ENCODE measurements at places on chromosomes 7 and 10.

- no peak for DNase-seq
These were observed 8.4 kb upstream of the CDK14 start for GRCh38 chr7:90587766-90588165.

- DNase-seq, result no peak
These were observed 468.1 kb upstream of the NRP1 start for GRCh38 chr10:33802566-33802965.

DNA sequence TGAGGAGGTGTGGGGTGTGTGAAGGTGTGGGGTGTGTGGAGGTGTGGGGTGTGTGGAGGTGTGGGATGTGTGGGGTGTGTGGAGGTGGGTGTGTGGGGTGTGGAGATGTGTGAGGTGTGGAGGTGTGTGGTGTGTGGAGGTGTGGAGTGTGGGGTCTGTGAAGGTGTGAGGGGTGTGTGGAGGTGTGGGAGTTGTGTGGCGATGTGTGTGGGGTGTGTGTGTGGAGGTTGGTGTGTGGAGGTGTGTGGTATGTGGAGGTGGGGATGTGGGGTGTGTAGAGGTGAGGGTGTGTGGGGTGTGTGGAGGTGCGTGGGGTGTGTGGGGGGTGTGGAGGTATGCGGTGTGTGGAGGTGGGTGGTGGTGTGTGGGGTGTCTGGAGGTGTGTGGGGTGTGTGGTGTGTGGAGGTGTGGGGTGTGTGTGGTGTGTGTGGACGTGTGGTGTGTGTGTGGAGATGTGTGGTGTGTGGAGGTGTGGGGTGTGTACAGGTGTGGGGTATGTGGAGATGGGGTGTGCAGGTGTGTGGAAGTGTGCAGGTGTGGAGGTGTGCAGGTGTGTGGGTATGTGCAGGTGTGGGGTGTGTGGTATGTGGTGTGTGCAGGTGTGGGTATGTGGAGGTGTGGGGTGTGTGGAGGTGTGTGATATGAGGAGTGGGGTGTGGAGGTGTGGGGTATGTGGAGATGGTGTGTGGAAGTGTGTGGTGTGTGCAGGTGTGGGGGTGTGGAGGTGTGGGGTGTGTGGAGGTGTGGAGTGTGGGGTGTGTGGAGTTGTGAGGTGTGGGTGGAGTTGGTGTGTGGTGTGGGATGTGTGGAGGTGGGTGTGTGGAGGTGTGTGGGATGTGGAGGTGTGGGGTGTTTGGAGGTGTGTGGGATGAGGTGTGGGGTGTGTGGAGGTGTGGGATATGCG lies 34.5 kb downstream of the SPDYE17 start:
- no peak for DNase-seq

DNA sequence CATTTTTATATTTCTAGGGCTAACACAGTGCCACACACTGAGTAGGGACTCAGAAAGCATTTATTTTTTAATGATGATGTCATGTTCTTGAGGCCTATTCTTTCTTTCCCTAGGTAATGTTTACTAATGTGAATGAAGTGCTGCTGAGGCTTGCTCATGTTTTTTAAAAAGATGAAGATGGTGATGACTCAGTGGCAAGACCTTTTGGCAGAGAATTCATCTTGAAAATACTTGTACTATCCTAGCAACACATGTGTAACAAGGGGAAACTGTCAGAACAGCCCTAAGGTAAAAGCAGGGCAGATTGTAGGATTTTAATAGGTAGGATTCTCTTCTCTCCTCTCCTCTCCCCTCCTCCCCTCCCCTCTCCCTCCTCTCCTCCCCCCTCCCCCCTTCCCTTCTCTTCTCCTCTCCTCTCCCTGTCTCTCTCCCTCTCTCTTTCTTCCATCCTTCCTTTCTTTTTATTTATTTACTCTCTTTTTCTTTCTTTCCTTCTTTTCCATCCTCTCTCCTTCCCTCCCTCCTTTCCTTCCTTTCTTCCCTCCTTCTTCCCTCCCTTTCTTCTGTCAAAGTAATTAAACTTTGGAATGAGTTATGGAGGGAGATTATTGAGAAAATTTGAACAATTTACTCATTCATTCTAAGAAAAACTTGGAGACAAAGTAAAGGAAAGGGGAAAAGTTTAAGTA lies 75.3 kb downstream of the ZNF92 start:
- DNase-seq, result no peak

DNA sequence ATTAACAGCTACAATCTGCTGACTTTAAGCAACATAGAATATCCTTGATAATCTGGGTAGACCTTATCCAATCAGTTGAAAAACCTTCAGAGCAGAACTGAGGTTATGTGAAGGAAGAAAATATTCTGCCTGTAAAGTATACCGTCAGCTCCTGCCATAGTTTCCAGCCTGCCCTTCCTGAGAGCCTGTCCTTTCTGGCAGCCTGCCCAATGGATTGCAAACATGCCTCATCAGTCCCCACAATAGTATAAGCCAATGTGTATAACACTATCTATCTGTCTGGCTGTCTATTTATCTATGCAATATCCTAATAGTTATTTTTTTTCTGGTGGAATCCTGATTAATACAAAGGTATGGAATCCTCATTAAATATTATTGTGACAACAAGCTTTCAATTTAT lies 489.2 kb upstream of the KCND2 start:
- no peak for DNase-seq

DNA sequence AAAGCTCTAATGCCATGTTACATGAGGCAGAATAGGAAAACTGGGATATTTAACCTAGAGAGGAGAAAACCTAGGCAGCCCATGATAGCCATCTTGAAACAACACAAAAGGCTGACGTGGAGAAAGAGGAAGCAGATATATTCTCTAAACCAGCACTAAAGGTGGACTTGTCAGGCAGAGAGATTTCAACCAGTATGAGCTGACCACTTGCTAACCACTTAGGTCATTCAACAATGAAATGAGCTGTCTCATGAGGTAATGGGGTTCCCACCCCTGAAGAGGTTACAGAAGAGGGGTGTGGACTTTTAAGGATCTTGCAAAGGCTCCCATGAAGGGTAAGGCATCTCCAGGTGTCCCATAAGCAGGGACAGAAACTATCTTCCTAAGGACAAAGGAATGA lies 26.8 kb upstream of the EGR2 start:
- DNase-seq, result no peak

GRCh38 chr10:102782673-102783551 lies 39.2 kb downstream of the WBP1L start:
- no peak for DNase-seq

GRCh38 chr7:157675427-157675927 lies 338.7 kb downstream of the DNAJB6 start:
- no peak for DNase-seq

All from stimulated activated CD8-positive, alpha-beta memory T cell treated with anti-CD3 and anti-CD28 coated beads, Interleukin-4, amount 100 ng/mL, for 1 hour (primary cell).